Naive thymus-derived CD4-positive, alpha-beta T cell (primary cell): ENCODE measurements at places on chromosomes 11 and 22. TPM values are rescaled to one million over a fixed set of nuclear protein-coding genes. Genes with fewer than 3 reads are reported as not detected.

DNA sequence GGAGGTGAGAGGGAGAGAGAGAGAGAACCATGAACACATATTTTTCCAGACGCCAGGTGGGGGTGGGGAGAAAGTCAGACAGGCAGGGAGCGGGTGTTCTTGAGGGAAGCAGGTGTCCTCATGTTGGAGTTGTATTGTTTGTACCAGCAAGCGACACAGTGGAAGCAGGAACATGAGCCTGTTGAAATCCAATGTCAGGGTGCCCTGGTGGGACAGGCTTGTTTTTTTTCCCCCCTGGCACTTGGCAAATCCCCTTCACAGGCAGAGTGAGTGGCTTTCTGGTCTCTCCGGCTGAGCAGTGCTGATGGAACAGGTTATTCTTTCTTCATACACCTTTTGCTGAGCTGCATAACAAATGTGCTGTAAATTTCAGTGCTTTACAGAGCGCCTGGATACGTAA is 125.6 kb downstream of the GRIK4 start:
- DNase-seq: no peak

DNA sequence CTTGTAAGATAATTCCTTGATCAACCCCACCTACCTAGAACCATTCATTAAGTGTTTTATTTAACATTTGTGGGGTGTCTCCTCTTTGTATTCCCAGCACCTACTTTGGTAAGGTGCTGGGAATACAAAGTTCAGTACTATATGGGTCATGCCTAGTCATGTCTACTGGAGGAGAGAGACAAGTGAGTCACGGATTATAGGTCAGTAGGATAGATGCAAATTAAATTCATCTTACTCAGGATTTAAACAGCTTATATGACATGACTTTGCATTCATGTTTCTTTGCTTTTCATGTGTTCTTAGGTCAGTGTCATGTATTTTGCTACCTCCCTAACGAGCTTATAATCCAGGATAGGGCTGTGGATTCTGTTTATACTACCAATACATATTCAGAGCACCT is 3.4 kb upstream of the FADS1 start:
- DNase-seq: no peak

H19 gene
- total RNA-seq: 0.44 TPM

NAALAD2 gene
- not detected for total RNA-seq

- no peak for DNase-seq
Measured at GRCh38 chr11:120499088-120499487, 12.5 kb upstream of the GRIK4 start.

DNA sequence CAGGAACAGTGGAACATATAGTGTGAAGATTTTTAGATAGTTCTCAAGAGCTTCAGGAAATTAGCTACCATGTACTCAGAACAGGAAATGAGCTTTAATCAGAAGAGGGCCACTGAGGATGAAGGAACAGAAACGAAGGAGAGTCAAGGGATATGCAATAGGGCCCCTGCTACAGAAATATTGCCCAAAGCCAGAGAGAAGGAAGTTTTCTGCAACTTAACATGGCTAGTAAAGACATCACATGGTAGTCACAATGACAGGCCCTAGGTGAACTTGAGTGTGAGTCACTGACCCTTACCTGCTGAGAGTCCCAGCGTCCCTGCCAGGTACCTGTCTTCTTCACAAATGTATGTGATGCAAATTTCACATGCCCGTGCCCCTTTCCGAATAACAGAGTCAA is 25.2 kb upstream of the CARD16 start:
- no peak for DNase-seq

KCNJ11 gene
- total RNA-seq: not detected

CHID1 gene
- 52.7 and 55.3 TPM in 2 replicates for total RNA-seq

FOLR2 gene
- 1.1 TPM for total RNA-seq

DNA sequence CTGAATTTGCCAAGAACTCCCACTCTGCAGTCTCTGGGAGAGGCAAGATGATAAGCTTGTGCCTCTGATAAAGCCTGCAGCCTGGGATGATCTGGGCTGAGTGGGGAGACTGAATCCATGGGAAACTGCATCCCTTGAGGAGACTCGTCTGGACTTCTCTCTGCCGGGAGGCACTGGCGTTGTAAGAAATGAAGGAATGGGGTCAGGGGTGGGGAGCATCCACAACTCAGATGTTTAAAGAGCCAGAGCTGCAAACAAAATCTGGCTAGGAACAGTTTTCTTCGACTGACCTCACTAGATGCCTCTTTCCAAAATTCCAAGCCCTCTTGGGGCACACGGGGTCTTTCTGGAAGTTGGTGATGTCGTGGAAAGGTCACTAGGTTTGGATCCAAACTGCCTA is 64.4 kb downstream of the SPON1 start:
- no peak for DNase-seq

TEX54 gene
- not detected for total RNA-seq

- no peak for DNase-seq
Measured at GRCh38 chr11:64356498-64357411, 2.2 kb upstream of the RPS6KA4 start.

SYT12 gene
- total RNA-seq: not detected in 2 replicates

GRCh38 chr11:72226701-72227100 is 2.1 kb downstream of the INPPL1 start:
- DNase-seq: no peak

IFITM10 gene
- 1.0 and 1.4 TPM in 2 replicates for total RNA-seq

GRCh38 chr11:110912437-110912836 is 200.2 kb upstream of the ARHGAP20 start:
- no peak for DNase-seq

- DNase-seq: no peak
Measured at GRCh38 chr11:47946682-47947559, 33.4 kb upstream of the PTPRJ start.

GRCh38 chr22:30250039-30250565 is 3.5 kb upstream of the LIF start:
- DNase-seq: no peak

- DNase-seq: no peak
Measured at GRCh38 chr11:72069787-72070251, 10.5 kb downstream of the NUMA1 start.

DNA sequence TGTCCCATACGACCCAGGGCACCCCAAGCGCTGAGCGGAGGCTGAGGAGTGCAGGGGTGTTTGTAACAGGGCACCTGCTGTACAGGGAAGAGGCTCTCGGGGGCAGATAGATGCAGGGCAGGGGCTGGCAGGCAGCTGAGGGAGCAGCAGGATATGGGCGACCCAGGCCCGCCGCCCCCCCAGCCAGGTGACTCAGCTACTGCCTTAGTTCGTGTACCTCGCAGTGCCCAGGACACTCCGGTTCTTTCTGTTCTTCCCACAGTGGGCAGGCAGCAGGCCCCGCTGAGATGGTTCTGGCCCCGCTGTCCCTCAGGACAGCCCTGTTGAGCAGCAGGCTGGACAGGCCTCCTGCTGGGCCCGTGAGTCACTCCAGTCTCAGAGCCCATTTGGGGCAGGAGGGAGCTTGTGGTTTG is 16.2 kb downstream of the PHLDA2 start:
- no peak for DNase-seq

BIK gene
- 1.4 TPM for total RNA-seq

POU2AF2 gene
- not detected for total RNA-seq

GRCh38 chr11:111066846-111067245 is 178.7 kb upstream of the POU2AF2 start:
- no peak for DNase-seq

- no peak for DNase-seq
Measured at GRCh38 chr11:75351541-75351790, at the start of gene ARRB1. ARRB1 (minus strand) TSS chr11:75351661; CDS start chr11:75351607, 54 bp downstream.

IGSF9B gene
- 142 and 155 TPM in 2 replicates for total RNA-seq

DNA sequence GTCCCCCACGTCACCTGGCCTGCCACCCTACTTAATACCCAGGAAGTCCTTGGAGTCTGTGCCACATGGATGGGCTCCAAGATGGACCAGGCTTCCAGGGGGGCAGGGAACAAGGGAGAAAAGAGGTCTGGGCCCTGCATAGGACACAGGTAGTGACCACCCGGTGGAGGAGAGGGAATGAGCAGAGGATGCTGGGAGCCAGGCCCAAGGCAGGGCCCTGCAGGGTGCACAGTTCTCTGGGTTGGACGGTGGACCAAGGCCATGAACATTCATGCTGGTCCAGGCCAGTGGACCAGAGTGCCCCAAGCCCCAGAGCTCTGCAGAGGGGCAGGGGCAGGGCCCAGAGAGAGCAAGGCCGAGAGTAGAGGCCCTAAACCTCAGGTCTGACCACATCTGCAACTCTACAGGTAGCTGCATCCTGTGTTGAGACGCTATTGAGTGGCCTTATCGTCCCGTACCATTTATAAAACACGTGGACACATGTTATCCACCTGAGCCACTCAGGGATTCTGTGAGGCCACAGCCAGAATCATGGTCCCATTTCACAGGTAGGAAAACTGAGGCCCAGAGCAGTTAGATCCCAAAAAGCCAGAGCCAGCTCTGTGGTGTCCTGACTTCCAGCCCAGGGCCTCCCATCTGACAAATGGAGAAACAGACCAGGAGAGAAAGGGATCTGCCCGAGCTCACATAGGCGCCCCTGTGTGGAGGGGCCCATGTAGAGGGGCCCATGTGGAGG is 46.4 kb downstream of the IGLL5 start:
- no peak for DNase-seq

DNA sequence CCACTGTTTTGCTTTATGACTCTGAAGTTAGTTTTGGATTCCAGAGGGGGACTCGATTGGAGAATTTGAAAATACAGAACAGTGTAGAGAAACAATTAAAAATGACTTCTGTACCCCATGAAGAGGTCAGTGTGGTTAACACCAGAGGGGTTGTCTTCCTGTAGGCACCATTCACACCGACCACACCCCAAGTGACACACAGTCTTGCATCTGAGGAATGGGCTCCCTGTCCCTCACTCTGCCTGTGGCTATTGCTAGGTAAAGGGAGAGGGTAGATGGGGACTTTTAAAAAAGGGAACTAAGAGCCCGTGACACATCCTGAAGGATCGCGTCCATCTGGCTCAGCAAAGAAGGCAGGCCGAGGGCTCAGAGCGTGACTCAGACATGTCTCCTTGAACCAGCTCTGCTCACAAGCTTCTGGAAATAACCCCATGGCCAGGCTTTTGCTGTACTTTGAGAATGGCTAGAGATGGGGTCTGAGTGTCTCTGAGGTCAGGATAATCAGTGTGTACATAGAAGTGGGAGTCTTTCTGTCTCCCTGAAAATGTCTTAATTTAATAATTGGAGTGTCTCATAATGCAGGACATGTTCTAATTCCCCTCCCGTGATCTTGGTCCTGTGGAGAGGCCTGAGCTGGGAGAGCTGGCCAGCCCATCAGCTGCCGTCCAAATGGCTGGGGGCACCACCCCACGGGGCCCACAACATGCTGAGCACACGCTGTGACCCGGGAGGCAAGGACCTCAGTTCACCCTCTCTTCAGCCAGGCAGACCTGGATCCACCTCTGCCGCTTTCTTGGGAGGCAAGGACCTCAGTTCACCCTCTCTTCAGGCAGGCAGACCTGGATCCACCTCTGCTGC is 39.3 kb downstream of the SGSM1 start:
- no peak for DNase-seq

DNA sequence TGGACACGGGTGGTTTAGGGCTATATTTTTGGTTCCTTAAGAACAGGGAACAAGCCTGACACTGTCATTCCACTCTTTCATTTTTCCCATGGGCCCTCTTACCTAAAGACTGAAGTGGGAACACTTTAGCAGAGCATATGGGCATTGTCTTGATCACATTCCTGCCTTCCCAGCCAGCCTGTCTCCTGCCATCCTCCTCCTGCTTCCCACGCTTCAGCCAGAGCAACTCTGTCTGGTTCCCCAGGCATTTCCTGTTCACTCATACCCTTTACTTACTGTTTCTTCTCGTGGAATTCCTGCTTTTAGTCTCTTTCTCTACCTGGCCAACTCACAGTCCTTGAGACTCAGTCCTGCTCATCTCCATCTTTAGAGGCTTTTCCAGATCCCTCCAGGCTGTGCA is 22.8 kb downstream of the MRPL16 start:
- DNase-seq: no peak

- peak; percentile 17 for DNase-seq
Measured at GRCh38 chr22:32985899-32986765, 72.0 kb downstream of the SYN3 start.

DNA sequence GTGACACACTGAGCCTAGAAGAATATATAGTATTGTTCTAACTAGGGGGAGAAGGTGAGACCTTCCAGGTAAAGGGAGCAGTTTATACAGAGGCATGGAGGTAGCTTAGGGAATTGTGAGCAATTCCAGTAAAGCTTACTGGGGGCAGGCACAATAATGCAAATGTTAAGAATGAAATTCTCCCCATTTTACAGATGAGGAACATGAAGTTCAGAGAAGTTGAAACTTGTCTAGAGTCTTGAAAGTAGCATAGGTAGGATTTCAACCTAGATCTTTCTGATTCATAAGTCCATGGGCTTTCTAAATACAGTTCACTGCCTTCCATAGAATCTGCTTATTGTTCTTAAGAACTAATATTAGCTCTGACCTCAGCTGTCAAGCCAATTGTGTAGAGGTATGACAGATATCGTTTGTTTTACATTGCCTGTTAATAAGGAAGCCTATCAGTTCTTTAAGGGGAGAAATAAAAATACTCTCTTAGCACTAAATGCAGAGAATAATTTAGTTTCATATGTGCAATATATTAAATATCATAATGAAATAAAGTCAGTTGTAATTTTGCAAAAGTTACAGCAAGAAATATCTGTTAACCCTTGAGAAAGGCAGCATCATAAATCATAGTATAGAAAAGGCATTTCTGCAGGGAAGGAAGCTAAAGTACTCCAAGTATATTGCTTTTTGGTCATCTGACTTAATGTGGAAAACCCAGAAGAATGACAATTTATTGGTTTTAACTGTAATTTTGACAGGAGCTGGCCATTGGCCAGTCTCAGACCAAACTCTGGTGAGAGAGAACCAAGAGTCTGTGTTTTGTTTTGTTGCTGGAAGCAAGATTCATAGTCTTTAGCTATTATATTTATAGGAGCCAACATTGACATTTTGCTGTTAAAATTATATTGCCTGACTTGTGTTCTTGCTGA is 181.8 kb downstream of the UVRAG start:
- DNase-seq: no peak

- DNase-seq: no peak
Measured at GRCh38 chr22:37953062-37953436, 352 bp downstream of the C22orf23 start.

DNA sequence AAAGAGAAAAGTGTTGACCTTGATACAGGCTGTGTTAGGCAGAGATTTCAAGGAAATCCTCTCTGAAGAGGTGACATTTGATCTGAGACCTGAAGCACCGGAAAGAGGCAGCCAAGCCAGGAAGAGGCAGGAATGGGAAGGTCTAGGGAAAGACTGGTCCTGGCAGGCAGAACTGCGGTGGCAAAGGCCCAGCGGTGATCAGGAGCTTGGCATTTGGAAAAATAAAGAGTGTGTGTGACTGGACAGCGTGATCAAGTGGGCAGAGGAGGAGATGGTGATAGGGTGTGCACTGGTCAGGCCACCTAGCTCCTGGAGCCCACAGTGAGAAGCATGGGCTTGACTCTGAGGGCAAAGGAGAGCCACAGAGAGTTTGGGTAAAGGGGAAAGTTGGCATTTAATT is 27.2 kb upstream of the GAB4 start:
- DNase-seq: no peak

- DNase-seq: no peak
Measured at GRCh38 chr11:117913736-117914397, 15.3 kb downstream of the TMPRSS13 start.

TNNI2 gene
- total RNA-seq: not detected
